Mesenchymal stem cell (in vitro differentiated cells and primary cell): ENCODE measurements at places on chromosomes 11 and 22.
A peak's percentile ranks its signal among the peaks of the same experiment; 100 is the strongest.

DNA sequence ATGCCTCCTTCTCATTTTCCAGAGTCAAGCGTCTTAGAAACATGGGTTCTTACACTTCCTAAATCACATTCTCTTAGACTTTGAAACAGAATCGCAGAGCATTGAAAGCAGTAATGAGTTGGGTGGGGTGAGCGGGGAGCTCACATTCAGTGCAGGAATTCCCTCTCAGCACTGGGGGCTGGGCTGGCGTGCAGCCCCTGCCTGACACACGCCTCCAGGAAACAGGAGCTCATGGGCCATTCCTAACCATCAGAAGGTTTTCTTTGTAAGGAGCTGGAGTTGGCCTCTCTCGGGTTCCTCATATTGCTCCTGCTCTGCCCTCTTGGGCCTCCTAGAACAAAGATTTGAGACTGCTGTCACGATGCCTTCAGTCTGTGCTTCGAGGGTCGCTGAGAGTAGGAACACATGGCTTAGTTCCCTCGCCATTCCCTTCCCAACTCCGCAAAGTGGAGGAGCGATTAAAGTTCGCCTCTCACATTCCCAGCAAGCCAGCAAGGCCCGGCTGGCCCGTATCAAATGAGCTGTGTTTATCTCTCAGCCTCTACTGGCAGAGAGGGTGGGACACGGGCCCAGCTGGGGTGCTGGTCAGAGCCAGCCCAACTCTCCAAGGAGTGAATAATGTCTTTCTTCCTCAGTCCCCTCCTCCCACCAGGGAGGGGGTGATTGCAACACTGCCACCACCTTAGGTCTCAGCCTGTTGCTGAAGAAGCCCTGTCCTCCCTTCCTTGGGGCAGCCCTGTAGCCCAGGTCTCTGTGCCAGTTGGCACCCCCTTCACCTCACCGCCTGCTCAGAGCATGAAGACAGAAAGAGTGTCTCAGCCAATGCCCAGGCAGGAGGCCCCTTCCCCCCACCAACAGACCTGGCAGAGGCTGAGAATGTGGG is 10.4 kb downstream of the CHRDL2 start:
- DNase-seq = peak; percentile 28

GRCh38 chr11:12249590-12250260 is 127.6 kb upstream of the PARVA start:
- no peak for DNase-seq

- DNase-seq = no peak
These were observed 159.3 kb downstream of the BRD1 start for GRCh38 chr22:49668402-49668801.

- no peak for DNase-seq
These were observed 146.2 kb downstream of the TRIM29 start for GRCh38 chr11:119991669-119992068.
